ENCODE measurements at places on chromosomes 4 and X. TPM values are rescaled to one million over a fixed set of nuclear protein-coding genes. Genes with fewer than 3 reads are reported as not detected.

DNAAF6 gene
- not detected for total RNA-seq

TLL1 gene
- not detected for total RNA-seq

GRCh38 chr4:159268607-159269006 is 165.7 kb downstream of the RAPGEF2 start:
- DNase-seq = no peak

- DNase-seq = no peak
Observed at GRCh38 chr4:95507147-95507546, 41.6 kb downstream of the UNC5C start.

GRCh38 chr4:184573701-184574100 is 75.5 kb downstream of the CASP3 start:
- DNase-seq = no peak

- no peak for DNase-seq
Observed at GRCh38 chr4:161256172-161256571, 907.6 kb downstream of the FSTL5 start.

DNA sequence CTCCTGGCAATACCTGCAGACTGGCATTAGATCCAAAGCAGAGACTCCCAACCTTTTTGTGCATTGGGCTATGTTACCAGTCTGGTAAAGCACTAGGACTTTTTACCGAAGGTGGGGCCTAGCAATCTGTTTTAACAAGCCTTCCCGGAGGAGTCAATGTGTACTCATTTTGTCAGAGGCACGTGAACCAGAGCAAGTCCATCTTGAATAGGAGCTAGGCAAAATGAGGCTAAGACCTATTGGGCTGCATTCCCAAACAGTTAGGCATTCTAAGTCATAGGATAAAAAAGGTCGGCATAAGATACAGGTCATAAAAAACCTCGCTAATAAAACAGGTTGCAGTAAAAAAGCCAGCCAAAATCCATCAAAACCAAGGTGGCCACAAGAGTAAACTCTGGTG is 22.3 kb downstream of the ADGRA3 start:
- DNase-seq = no peak

GRCh38 chrX:153968255-153968654 is 3.4 kb downstream of the HCFC1 start:
- DNase-seq = no peak

GRCh38 chrX:19744231-19744630 is 143.2 kb downstream of the SH3KBP1 start:
- DNase-seq = no peak

GRCh38 chr4:176123710-176124407 is 58.2 kb downstream of the WDR17 start:
- DNase-seq = no peak

DNA sequence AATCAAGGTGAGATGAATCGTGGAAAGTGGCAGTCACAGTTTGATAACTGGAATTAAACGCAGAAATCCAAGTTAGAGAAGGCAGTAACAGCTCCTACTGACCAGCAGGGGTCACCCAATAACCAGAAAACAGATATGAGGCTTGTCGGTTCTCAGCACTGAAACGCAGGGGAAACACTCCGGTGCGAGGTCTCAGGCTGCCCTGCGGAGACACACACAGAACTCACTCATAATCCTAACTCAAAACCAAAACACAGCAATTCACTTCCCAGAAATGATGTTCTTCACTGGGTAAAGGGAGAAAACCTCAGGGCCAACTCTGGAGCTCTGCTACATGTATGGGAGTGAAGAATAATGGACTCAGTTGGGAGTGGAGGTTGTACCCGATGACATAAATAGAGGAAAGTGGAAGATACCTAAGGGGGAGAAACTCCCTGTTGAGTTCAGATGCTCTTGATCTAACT is 384.4 kb downstream of the RAPGEF2 start:
- peak; percentile 49 for DNase-seq

DNA sequence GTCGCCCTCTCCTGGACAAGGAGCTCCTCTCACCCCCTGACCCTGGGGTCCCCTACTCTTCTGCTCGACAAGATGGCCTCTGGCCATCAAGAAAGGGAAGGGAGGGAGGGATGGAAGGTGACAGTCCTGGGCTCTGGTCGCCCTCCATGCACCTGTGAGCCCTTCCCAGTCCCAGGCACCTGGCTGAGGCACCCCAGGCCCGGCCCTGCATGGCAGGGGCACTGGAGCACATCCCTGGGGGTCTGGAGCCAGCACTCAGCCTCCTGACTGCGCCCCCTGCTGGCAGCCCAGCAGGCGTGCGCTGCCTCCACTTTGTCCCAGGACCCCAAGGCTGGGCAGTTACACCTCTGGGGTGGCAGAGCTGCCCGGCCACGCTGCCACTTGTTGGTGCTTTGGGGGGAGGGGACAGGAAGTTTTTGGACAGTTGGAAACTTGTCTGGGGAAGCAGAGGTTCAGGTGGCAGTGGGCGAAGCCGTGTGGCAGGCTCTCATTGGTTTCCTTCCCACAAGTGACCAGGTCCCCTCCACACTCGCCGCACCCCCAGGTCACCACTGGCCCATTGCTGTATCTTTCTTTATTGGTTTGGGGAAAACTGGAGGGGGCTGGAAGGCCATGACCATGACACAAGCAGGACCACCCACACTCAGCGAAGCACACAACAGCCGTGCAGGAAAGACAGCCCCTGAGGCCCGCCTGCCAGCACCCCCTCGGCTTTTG is 4.3 kb downstream of the PNCK start:
- no peak for DNase-seq

WDR45 gene
- total RNA-seq = 50.5 TPM

KIAA1210 gene
- total RNA-seq = not detected

DNA sequence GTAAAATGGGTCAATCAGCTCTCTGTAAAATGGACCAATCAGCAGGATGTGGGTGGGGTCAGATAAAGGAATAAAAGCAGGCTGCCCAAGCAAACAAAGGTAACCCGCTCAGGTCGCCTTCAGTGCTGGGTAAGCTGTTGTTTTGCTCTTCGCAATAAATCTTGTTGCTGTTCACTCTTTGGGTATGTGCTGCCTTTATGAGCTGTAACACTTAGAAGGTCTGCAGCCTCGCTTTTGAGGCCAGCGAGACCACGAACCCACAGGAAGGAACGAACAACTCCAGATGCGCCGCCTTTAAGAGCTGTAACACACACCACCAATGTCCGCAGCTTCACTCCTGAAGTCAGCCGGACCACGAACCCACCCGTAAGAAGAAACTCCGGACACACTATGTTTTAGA is 11.5 kb upstream of the CAMK2D start:
- DNase-seq = peak; percentile 69

MSN gene
- 489 TPM for total RNA-seq

DNA sequence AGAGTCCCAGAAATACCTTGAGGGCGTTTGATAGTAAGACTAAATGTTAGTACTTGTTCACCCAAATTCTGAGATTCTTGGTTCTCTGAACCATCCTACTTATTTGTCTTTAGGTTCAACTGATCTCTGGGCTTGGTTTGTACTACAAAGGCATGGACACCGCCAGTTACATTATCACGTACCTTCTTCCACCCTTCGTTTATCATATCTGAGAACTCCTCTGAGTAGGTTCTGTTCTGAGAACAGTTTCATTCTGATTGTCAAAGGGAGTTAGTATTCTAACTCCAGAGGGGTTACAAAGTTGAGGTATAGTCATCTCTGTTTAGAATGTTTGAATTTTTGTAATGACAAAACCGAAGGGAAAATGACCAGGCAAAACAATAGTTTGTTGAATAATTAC is 19.3 kb downstream of the ZFX start:
- DNase-seq = no peak

DNA sequence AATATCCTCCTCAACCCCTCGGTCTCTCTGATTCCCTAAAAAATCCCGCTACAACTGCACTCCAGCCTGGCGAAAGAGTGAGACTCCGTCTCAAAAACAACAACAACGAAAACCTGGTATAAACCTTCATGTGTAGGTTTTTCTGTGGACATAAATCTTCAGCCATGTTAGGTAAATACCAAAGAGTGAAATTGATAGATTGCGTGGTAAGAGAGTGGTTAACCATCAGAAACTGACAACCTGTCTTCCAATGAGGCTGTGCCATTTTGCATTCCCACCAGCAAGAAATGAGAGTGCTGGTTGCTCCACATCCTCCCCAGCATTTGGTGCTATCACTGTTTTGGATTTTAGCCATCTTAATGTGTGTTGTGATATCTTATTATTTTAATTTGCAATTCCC is 10.9 kb downstream of the TBC1D19 start:
- no peak for DNase-seq

DNA sequence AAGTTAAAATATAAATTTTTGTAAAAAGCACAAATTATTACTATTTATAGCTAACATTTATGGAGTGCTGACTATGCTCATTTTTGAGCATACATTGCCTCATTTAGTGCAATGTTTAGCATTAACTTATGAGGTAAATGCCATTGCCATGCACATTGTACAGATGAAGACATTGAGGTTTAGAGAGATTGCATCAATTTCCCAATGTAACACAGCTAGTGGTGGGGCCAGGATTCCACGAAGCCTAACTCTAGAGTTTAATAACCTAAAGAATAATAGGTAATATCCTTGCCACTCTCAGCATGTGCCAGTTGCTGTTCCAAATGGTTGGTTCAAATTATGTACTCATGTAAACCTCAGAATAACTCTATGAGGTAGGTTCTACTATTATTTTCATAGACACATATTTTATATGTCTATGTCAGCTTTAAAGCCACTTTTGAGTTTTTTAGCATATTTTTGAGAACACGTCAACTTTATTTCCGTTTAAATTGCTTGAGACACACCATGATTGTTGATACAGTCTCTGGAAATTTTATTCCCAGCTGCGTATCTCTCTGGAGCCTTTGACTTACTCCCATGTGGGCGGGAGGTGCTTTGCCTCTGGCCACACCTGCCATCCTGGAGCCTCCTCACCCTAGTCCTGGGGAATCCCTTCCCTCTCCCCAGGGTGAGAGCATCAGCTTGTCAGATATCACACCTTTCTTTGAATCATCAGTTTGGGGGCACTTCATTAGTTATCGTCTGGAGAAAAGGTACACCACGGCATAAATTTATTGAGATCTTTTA is 10.8 kb upstream of the ADH1A start:
- DNase-seq = no peak

GRCh38 chr4:75904076-75904475 is 1.8 kb upstream of the PPEF2 start:
- DNase-seq = no peak

- DNase-seq = no peak
Observed at GRCh38 chrX:23930894-23931604, 23.2 kb downstream of the CXorf58 start.

DNA sequence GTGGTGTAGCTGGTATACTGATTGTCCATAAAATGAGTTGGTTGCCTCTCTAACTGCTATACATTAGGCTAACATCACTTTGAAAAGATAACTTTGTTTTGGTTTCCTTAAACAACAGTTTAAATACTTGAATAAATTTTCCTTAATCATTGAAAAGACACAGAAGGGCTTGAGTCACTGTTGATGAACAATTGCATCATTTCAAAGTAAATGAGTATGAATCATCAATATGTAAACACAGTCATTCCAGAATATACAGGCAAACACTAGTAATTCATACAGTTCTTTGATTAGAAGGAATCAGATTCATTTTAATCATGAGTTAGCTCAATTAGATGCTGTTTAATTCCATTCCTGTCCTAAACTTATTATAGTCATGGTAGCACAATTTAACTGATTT is 160.6 kb downstream of the AFF2 start:
- no peak for DNase-seq

DNA sequence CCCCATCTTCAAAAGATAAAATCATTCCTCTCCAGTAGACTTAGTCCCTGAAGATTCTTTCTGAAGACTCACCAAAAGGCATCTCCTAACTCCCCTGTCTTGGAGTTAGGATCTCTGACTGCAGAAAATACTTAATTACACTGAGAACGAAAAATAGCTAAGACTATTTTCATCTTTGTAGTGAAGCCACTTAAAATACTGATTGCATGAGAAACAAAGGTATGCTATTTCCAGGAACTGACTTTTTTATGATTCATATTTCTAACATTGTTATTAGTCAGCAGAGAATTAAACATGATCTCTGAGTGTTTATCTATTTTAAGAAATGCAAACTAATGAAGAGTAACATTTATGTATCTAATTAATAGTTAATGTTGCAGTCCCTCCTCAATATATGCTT is 71.8 kb upstream of the NR3C2 start:
- no peak for DNase-seq

DNA sequence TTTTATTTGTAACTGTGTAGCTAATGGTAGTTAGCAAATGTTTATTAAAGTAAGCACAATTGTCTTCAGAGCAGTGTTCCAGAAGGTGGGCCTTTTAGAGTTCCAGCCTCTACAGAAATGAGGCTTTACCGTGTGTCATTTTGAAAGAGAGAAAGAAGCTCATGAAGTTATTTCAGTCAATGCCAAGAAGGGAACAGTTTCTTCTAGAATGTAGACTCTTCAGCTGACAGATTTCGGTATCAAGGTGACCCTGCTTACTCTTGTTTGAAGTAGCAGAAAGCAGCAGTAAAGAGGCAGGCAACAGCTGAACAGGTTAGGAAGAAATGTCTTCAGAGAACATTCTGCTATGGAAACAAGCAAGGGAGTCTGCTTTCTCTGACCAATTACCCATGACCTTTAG is 93.6 kb downstream of the TASL start:
- no peak for DNase-seq

DNA sequence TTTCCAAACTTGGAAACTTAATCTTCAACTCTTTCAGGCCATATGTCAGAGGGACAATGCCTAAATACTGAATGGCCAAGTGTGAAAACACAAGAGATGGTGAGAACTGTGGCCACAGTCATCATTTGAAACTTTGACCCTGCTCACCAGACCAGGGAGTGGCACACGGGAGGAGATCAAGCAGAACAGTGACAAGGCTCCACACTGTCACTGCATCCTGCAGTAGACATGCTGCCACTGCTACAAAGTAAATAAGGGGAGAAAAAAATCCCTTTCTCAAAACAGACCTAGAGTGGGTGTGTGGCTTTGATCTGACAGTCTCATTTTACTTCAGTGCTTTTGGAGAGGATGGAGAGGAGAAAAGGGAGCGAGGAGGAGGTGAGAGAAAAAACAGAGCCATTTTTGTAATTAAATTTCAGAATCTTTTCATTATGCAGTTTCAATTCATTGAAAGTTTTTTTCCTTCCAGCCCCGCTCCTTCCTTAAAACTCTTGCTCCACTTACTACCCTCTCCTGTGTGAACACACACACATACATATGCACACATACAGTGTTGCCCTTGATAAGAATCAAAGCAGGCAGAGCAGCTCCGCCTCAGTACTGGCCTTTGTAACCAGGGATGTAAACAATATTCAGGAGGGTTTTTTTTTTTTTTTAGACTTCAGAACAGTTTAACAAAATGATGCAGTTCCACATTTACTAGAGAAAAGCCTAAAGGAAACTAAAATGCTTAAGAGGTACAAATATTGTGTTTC is 34.4 kb downstream of the NEXMIF start:
- DNase-seq = no peak

- DNase-seq = no peak
Observed at GRCh38 chrX:45719751-45720501, 519.2 kb upstream of the DIPK2B start.

TKTL2 gene
- not detected for total RNA-seq

DNA sequence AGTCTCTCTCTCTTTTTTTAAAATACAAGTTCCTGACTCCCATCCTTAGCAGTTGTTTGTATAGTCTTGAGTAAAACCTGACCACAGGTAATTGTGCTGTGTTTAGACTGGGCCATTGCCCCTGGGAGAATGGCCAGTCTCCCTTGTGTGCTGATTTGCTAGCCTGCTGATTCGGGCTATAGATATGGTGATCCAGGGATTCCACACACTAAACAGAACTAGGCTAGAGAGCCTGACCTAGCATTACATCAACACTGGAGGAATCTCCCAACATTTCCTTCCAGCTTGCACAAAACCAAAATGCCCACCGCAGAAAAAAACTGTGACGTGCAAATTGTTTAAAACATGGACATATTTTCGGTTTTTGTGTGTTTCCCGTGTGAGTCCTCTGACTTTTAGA is 5.1 kb downstream of the UPRT start:
- DNase-seq = no peak

Measured in activated CD8-positive, alpha-beta memory T cell treated with anti-CD3 and anti-CD28 coated beads, Interleukin-2, amount 10 ng/mL, durations not matched to agents 7 days and 5 days (primary cell).